ENCODE measurements at places on chromosomes 13 and 19.

- DNase-seq = no peak
These were observed 196.1 kb upstream of the MAB21L1 start for GRCh38 chr13:35672611-35673010.

- DNase-seq = no peak
These were observed 60.9 kb downstream of the WDFY2 start for GRCh38 chr13:51645154-51645650.

- no peak for DNase-seq
These were observed 83.0 kb upstream of the TM9SF2 start for GRCh38 chr13:99418103-99418842.

DNA sequence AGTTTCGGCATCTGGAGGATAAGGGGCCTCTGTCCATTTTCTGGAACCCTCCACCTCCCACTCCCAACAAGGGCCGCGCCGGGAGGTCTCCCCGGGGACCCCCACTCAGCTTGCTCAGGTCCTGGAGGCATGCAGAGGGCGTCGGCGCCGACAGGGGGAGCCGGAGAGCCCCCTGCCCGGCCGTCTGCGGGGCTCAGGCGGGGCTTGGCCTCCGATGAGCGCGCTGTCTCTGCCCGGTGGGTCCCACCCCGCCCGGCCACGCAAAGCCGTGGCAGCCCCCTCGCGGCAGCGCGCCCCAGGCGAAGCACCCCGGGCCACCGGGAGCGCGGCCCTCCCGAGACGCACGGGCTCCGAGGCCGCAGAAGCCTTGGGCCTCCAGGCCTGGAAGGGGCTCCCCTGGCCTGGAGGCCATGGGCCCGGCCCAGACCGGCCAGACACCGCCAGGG lies 149.7 kb upstream of the ZNF536 start:
- DNase-seq = no peak

- DNase-seq = no peak
These were observed 123.3 kb downstream of the VWA8 start for GRCh38 chr13:41837629-41838028.

DNA sequence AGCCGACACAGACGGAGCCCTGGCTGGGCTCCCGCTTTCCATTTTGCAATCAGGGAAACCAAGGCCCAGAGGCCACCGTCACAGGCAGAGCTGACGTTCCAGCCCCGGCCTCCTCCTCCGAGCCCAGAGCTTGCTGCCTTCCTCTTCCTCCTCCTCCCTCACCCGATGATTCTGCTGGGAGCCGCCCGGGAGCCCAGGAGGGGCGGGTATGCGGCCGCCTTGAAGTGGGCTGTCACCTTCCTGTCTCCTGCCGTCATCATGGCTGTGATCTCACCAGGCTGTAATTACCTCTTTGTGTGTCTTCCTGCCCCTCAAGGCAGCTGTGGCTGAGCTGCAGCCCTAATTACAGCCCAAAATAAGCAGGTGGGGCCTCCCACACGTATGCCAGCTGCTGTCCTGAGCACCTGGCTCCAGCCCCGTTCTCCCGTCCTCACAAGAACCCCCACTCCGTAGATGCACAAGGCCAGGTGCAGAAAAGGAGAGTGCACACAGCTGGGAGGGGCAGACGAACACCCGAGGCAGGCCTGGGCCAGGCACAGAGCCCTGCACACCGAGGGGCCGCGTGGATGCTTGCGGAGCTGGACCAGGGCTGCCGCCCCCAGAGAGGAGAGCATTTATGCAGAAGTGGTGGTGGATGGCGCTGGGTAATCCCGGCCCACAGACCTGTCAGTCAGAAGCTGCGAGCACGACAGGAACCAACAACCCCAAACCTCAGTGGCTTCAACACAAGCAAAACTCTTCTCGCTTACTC lies 4.0 kb downstream of the TPGS1 start:
- no peak for DNase-seq

GRCh38 chr13:74406420-74406819 lies 272.2 kb upstream of the KLF12 start:
- DNase-seq = no peak

All from urinary bladder (tissue), 4 donors.